H9 (cell line): ENCODE measurements at places on chromosomes 2 and 18.

- DNase-seq = no peak
Measured at GRCh38 chr2:101241158-101241557, 11.5 kb upstream of the CNOT11 start.

DNA sequence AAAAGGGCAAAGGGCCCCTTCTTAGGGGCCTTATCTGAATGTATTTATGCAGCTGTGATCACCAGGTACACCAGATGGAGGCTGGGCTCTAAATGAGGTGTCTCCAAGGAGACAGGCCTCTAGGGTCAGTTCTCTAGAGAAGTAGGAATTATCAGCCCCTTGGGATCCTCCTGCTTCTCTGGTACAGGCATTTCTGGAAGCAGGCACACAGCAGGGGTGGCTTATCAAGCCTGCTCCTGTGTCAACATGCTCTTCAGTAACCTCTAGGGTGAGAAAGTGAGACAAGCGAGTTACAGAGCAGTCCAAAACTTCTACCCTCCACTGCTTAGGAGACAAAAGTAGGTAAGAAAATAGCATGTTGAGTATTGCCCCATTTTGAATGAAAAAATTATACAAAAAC is 13.8 kb downstream of the TPGS2 start:
- no peak for DNase-seq

DNA sequence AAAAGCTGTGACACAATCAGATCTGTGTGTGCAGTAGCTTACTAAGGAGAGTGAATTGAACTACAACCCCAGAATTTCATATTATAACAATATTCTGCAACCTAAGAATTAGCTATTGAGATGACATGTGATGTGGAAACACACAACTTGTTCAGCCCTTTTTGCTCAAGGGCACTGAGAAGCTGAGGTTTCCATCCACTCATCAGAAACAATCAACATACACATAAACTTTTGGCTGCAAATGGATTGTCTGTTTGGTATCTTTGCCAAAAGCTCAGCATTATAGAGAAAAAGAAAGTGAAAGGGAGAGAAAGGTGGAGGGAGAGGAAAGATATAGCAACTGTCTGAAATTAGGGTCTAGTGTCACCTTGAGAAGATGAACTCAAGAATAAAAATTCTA is 117.2 kb upstream of the KLF7 start:
- DNase-seq = no peak

GRCh38 chr2:79915455-79915854 is 389.1 kb downstream of the LRRTM1 start:
- DNase-seq = no peak

- no peak for DNase-seq
Measured at GRCh38 chr2:183113630-183114029, 10.6 kb upstream of the NUP35 start.

GRCh38 chr2:224569654-224570053 is 15.5 kb downstream of the CUL3 start:
- no peak for DNase-seq

GRCh38 chr18:13513021-13513420 is 213.3 kb downstream of the FAM210A start:
- no peak for DNase-seq

DNA sequence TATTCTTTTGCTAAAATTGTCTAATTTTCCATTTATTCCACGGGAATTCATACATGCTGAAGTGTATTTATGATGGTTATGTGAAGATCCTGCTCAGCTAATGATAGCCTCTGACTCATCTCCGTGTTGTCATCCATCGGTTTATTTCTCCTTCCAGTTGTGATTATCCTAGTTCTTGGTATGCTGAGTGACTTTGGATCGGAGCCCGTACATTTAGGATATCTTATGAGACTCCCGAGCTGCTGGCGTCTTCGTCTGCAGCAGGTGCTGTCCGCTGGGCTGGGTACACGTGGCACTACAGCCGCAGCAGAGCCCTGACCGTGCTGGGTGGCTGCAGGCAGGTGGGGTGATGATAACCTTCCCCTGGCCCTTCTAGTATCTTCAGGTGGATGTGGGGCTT is 40.1 kb upstream of the GALR1 start:
- no peak for DNase-seq

DNA sequence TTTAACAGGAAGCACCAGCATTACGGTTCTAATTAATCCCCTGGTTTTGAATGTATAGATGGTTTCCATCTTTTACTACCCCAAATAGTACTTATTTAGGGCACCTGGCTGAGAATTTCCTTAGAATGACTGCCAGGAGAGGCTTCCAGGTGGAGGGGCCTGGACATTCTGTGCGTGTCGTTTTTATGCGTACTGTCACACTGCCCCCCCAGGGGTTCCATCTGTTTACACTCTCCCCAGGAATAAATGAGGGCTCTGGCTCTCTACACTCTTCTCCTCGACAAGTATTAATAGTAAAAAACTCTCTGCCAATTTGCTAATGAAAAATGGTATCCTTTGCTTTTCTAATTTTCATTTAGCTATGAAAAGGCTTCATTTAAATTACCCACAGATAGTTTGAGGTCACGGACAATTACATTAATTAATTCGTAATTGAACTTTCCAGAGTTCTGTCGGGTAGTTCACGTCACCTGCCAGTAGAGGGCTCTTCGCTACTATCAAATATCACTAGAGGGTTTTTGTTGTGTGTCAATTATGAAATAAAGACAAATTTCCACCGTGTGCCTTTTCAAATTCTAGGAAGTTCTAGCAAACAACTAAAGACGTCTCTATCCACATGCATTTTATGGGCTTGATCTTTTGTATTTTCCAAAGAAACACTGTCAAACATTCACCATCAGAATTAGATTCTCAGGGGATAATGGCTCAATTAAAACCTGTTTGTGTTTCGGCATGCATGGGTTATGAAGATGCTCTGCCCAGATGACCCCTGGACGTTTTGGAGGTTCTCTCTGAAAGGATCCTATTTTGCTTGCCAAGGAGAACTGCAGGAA is 88.8 kb upstream of the ASB18 start:
- DNase-seq = peak; percentile 23

DNA sequence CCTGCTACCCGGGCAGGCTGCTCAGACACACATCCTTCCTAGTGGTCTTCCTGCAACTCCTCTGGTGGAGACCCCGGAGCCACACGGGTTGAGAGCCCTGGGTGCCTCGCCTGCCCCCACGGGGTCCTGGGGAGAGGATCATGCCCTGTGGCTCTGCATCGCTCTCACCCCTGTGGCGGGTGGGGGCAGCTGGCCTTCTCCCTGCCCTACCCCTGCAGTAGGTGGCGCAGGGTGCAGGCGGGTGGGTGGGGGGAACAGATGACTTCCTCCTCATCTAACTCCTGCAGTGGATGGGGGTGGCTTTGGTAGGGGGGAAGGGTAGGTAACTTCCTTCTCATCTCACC is 38.5 kb downstream of the TSHZ1 start:
- DNase-seq = no peak

DNA sequence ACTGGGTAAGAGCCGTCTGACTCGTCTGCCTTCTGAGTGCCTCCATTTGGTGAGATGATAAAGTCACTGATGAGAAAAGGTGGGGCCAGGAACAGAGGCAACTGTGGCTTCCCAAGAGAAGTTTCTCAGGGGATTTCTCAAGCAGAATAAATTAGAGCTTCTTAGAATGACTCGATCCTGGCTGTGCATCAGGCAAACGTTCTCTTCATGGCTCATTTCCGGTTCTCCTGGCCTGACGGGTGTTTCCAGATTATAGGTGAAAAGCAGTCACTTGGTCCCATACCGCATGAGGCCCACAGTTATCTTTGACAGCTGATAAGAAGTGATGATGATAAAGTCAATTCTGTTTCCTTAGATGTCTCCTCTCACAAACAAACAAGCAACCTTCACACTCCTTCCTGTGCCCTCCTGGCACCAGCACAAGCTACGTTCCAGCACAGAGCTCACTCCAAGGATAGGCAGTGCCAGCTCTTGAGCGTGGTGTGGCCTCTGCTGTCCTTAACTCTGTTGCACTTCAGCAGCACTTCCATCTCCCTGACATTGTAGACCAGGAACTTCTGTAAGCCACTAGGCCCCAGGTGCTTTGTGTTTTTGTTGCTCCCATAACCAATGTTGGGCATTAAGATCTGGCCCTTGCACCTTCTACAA is 37.8 kb upstream of the KCNF1 start:
- DNase-seq = no peak

GRCh38 chr2:100986157-100986556 is 15.9 kb upstream of the RPL31 start:
- DNase-seq = no peak

- no peak for DNase-seq
Measured at GRCh38 chr2:81589406-81589805, 1284.9 kb upstream of the LRRTM1 start.

GRCh38 chr2:24354957-24355356 is 5.4 kb downstream of the ITSN2 start:
- no peak for DNase-seq

DNA sequence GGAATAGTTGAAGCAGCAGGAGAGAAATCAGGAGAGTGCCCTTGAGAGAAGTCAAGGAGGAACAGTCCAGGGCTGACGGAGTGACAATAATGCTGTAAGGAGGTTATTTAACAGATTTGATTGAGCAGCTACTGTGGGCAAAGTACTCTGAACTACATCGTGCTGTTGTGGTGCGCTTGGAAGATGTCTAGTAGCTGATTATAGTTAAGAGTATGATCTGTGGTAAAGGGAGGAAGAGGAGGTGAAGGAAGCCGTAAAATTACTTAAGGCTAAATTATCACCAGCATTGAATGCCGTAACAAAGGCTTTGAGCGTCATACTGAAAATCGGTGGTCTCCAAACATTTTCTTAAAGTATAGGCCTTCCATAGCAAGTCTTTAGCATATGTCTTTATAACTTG is 4.5 kb downstream of the PCBP1 start:
- no peak for DNase-seq

DNA sequence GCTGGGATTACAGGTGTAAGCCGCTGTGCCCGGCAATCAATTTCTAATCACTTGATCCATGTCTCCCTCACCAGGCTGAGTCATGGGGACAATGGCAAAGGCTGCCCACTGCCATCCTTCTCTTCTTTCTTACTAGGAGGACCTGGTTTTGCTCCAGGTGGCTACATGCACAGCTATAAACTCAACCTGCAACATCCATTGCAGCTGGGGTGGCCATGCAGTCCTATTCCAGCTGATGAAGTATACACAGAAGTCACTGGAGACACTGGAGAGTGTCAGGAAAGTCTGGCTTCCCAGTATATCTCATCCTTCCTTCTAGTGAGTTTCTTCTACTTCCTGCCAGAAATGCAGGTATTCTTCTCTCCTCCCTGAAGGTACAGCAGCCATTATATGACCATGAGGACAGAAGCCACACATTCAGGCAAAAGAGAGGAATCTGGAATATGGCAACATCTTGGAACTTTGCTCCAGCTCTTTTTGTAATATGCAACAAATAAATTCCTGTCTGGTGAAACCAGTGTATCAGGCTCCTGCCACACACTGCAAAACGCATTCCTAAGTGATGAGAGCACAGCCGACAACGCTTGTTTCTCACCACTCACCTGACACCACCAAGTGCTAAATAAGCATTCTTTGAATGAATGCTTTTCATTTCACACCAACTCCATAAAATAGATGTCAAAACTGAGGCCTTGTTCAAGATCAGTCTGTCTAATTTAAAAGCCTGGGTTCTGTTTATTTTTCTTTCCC is 32.3 kb downstream of the SCTR start:
- DNase-seq = no peak

DNA sequence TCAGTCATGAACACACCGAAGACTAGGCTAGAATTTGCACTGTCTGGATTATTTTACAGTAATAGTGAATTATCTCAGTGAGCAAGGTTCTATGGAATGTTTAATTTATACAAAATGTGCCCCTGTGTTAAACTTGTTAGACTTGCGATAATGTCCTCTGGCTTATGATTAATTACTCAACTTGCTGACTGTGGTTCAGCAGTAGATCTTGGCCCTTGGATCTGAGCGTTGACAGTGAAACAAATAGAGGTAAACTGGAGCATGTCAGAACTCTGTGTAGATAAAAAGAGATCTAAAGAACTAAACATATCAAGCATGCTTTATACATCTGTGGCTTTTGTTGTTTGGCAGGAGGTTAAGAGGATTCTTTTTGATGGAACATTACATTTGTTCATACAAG is 407.6 kb downstream of the DSEL start:
- no peak for DNase-seq

DNA sequence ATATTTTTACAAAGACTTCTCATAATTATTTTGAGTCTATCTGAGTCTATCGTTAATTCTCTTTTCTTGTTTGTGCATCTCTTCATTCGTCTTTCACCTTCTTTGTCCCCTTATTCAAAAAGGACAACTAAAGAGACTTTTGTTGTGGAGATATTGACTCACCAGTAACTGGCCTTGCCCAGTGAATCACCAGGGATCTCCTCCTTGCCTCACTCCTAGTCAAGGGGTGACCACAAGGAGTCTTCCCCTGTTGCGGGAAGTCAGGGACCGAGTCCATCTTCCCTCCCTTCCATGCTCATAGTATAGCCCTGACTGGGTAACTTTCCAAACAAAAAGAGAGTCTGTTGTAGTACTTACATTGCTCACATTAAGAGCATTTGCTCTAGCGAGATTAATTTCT is 158.9 kb downstream of the NEB start:
- no peak for DNase-seq

- no peak for DNase-seq
Measured at GRCh38 chr2:199933466-199933865, 21.8 kb downstream of the TYW5 start.

GRCh38 chr2:37307500-37307899 is 17.1 kb downstream of the PRKD3 start:
- DNase-seq = no peak

DNA sequence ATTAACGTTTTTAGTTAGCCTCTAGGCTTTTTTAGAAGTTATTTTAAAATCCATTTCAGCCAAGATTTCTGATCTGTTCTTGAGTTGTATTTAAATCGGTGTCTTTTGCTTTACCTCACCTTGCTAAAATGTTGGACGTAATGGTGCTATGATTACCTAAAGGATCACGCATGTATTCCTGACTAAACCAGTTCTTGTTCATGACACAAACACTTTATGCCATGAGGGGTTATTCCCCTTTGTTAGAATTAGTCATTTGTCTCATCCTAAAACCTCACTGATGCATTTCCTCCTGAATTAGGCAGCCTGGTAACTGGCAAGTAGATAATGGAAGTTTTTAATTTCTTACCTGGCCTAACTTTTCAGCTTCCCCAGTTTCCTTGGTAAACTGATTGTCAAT is 185.4 kb upstream of the TANK start:
- DNase-seq = no peak

GRCh38 chr2:172596776-172597175 is 40.9 kb downstream of the PDK1 start:
- no peak for DNase-seq

GRCh38 chr2:8636041-8636491 is 45.8 kb upstream of the ID2 start:
- no peak for DNase-seq

GRCh38 chr2:130882111-130882690 is 45.5 kb downstream of the ARHGEF4 start:
- no peak for DNase-seq
